NCI-H446 (cell line): ENCODE measurements at places on chromosomes 12 and 14.

DNA sequence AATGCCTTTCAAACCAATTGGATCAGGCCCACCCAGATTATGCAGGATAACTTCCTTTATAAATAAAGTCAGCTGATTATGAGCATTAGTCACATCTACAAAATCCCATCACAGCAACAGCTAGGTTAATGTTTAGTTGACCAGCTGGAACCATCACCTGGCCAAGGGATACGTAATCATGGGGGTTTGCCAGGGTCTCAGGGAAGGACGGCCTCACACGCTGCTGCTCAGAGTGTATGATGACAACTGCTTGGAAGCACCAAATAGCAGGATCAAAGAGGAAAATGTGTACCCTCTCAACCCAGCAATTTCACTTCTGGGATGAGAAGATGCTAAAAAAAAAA is 162.6 kb downstream of the SLC15A4 start:
- DNase-seq, result no peak

DNA sequence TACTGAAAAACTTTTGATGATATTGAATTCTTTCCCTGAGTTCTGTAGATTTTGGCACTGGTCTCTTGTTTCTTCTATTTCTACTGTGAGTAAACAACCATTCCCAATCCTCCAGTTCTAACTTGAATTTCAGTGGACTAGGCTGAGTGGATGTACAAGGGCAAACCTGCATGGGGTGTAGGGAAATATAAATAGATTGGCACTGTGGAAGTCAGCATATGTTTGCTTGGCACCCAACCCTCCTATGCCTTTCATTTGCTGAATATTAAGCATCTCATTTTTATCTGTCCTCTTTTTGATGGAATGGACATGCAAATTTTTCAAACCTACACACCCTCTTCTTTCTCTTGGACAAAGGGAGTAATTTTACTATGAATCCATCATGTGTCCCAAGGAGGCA is 828.3 kb downstream of the DIO2 start:
- DNase-seq, result peak; percentile 62

GRCh38 chr12:52925717-52926595 is 21.1 kb upstream of the KRT8 start:
- no peak for DNase-seq

DNA sequence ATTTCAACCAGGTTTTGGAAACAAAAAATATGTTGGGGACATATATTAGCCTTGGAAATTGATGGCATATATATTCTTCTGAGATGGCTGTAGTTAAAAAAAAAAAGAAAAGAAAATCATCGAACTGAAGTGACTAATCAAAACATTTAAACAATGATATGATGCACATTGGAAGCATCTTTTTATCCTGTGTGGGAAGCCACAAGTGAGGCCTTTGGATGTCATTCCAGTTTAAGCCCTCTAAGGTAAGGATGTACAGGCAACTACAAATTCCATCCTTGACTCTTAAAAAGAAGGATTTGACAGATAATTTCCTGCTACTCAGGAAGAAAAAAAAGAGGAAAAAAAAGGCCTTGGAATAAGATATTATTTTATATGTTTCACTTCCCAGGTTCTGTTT is 9.6 kb upstream of the PTPRB start:
- no peak for DNase-seq

DNA sequence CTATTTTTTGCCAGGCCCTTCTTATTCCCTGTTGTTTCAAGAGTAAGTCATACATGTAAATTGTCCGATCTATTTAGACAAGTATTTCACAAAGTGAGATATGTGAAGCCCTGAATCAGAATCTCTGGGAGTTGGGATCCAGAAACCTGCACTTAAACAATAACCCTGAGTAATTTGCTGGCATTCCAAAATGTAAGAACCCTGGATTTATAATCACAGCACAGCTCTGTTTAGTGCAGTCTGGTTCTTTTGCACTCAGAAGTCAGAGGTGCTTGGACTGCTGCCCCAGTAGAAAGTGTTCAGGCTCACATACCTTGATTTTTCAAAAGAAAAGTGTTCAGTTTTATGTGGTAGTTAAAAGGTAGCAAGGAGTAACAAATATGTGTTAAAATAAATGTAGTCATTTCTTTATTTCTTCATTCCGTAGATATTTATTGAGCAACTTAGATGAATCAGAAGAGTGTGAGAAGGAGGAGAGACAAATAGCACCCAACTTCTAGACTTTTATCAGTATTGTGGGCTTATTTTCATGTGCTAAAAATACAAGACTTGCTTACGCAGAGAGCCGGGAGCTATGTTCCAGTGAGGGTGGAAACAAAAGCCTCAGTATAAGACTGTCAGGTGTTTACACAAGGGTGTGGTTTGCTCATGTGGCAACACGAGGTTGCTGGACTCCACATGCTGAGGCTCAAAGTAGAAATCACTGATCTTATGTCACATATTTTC is 70.1 kb downstream of the SYNE2 start:
- DNase-seq, result no peak

DNA sequence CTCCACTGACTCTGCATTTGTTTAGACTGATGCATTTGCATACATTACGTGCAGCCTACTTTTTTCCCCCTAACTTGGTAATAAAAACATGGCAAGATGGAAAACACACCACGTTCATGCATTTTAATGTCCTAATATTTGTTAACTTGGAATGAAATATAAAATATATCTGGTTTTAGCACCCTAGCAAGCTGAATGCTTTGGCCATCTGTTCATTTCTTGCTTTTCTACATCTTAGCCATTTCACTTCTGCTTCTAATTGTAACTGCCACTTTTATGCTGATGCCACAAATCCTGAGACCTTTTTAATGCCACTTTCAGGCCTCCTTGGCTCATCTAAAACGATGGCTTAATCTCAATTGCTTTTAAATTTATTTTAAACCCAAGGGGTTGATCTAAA is 177.7 kb upstream of the RASSF8 start:
- DNase-seq, result no peak

DNA sequence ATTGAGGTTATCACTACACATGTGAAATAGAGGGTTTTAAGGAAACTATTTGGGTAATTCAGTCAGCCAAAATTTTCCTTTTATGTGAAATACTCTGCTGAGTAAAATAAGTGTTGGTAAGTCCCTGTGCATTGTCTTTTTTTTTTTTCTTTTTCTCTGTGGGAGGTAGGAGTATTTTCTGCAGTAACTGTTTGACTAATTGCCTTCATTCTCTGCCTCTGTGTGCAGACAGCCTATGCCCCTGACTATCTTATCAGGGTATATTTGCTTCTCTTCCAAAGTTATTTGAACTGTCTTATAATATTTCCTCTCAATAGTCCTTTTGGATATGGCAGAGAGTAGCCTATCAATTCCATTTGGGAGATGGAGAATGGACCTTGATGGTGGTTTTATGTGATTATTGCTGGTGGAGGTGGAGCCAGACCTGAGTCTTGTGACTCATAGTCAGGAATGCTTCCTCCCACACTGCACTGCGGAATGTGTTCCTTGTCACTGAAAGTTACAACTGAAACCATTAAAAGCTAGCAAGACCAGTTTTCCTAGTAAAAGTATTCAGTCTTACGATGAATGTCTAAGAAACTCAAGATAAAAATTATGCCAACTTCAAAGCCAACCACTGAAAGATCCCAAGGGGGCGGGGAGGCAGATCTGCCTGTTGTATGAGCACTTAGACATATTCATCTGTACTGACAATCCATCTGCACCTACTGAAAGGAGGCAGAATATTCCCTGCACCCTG is 40.9 kb upstream of the STXBP6 start:
- no peak for DNase-seq

GRCh38 chr14:94113073-94113472 is 2.5 kb downstream of the IFI27 start:
- no peak for DNase-seq

DNA sequence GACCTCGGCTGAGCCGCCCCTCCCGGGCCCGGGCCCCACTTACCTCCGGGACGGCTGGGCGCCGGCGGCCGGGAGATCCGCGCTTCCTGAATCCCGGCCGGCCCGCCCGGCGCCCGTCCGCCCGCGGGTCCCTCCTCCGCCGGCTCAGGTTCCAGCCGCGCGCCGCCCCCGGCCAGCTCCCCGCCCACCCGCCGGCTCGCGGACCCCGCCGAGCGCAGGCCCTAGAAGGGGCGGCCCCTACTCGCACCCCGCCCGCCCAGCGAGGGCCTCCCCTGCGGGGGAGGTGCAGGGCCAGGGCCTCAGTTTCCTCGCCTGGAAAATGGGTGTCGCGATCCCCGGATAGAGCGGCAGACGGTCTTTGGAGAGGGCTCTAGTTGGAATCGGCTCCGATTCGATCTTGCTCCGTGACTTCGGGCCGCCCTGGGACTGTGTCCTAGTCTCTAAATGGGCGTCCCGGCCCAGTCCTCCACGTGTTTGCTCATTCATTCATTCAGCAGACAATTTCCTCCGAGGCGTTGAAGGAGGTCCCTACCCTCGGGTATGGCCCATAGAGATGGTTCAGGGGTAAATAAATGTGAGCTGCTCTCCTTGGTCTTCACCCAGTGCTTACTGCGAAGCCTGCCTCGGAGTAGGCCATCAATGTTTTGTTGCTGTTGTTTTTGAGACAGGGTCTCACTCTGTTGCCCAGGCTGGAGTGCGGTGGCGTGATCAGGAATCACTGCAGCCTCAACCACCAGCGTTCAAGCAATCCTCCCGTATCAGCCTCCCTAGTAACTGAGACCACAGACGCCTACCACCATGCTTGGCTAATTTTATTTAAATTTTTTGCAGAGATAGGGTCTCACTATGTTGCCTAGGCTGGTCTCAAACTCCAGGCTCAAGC is at the start of gene TRPV4:
Gene TRPV4 (minus strand): TSS at position 92 of the 883 bp plus-strand sequence. CDS start 18,602 bp downstream, outside the sequence.
- no peak for DNase-seq
